Astrocyte (in vitro differentiated cells and primary cell): ENCODE measurements at places on chromosomes 7 and 10. TPM values are rescaled to one million over a fixed set of nuclear protein-coding genes. Genes with fewer than 3 reads are reported as not detected.

GRCh38 chr7:37248396-37248861 is 200.2 kb downstream of the ELMO1 start:
- no peak for DNase-seq

DNA sequence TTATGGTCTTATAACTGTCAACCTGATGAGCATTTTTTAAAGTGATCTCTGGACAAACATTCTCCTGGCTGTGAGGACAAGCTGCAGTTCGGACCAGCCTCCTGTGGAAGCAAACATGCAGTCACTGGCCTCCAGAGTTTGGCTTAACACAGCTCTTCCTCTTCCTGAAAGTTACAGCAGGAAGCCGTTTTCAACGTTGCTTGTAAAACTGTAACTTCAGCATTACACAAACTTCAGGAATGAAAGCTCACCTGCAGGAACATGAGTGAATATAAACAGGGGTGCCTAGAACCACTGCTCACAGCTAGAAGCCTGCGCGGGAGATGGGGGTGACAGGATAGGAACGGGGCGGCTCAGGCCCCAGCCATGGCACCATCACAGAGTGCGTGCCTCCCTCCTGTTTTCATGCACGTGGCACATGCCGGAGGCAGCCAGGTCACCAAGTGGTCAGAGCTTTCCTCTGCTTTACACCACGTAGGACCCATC is 292.9 kb upstream of the PITRM1 start:
- DNase-seq = no peak

- DNase-seq = no peak
These were observed 121.1 kb upstream of the RHOBTB1 start for GRCh38 chr10:61065051-61065450.

- no peak for DNase-seq
These were observed 14.6 kb downstream of the MDFIC start for GRCh38 chr7:114936471-114936870.

DNA sequence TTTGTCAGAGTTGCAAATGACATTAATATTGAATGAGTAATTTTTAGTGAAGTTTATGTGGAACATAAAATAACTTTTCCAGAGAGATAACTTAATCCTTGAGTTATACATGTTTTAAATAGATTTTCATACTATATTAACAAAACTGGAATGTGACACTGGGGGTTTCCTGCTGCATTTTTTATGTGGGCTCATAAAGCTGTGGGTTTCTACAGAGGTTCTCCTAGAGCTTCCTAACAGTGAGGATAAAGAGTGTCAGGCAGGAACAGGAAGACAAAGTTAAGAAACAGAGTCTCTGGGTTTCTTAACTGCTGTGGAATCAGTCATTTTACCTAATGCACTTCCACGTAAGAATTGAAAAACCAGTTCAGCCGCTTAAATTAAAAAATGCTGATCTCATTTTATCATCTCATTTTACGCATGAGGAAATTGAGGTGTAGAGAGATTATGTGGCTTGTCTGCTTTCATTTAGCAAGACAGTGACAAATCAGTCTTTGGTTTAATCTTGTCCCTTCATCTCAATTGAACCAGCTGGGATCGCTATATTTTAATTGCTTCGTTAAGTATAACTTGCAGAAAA is 5.0 kb downstream of the CD36 start:
- DNase-seq = no peak

- DNase-seq = no peak
These were observed 434.8 kb upstream of the NPVF start for GRCh38 chr7:25662841-25663800.

DNA sequence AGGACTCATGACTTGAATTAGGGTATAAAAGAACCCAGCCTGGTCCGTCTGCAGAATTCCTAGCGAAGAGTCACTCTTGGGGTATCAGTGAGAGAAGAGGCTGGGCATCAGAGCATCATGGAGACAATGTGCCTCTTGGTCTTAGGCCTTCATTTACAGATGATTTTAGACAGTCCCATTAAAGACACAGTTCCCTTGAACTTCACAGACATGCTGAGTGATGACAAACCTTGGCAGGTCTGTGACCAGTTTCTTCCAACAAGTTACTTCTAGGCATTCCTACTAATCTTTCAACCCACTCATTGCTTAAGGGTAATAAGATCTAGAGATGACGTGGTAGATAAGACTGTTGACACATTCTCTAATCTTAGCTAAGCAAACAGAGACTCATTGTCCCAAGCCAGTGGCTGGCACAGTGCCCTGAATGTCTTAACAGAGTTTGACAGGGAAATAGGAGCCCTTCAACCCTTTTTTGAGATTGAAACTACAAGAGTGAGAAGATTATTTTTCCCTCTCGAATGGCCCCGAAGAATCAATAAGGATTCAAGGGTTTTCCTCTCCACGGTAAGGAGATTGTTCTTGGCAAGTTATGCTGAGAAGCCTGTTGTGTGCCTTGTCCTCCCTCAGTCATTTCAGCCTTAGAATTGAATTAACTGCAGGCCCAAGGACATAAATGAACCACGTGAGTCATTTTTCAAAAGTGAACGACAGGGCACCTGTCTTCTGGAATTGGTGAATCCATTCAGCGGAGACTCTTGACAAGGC is 281.1 kb downstream of the CCDC3 start:
- peak; percentile 99 for DNase-seq

DNA sequence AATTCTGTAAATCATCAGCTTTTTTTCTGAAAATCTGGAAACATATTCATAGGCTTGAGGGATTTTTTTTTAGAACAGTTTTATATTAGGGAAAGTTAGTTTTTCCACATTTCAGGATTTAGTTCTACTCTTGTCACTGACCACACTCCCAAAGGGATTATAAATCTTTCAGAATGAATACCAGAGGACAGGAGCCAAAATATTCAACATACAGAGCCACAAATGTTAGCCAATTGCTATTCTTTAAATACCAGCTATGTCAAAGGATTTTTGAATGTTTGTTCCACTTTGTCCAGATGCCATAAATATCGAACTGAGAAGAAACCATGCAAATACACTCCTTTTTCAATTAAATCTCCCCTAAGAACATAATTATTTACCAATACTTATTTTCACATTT is 50.7 kb downstream of the ODAD2 start:
- DNase-seq = no peak

DNA sequence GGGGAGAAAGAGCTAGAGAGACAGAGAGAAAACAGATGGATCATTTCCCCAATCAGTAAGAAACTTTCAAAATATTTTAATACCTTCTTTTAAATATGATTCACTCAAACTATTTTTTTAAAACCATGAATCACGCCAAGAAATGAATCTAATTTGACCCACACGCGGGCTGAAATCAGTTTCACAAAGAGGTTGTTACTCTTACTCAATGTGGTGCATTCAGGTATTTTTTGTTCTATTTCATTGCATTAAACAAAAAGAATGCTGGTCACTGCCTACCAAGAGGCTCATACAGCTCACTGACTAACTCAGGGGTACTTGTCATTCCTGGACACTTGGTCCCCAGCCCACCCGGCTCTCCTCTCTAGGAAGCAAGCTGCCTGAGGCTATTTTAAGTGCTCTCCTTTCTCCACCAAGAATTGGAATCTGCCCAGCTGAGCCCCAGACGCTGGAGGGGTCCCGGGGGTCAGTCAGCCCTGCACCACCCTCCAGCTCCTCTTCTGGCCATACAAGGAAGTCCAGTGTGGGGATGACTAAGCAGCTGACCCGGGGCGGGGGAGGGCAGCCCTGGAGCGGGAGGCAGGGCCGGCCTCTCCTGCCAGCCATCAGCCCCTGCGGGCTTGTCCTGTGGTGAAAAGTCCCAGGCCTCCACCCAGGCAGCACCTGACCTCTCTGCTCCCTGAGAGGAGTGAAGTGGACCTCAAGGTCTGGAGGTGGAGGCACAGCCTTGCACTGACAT is 21.7 kb upstream of the PFKP start:
- peak; percentile 89 for DNase-seq

DNA sequence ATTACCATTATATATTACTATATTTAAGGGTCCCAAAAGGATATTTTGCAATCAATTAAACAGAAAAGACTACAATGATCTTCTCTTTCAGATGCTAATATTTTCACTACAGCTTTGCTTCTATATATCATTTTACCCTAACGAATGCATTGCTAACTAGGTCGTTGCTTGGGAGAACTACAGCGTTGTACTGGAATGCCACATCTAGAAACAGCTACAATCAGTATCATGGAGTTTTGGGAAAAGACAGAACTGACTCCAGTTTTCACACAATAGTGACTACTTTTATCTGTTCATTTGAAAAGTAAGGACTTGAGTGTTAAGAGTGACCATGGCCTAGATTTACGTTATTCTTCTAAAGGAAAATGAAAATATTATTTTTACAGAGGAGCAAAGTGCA is 38.5 kb downstream of the LRRN3 start:
- DNase-seq = no peak

DNA sequence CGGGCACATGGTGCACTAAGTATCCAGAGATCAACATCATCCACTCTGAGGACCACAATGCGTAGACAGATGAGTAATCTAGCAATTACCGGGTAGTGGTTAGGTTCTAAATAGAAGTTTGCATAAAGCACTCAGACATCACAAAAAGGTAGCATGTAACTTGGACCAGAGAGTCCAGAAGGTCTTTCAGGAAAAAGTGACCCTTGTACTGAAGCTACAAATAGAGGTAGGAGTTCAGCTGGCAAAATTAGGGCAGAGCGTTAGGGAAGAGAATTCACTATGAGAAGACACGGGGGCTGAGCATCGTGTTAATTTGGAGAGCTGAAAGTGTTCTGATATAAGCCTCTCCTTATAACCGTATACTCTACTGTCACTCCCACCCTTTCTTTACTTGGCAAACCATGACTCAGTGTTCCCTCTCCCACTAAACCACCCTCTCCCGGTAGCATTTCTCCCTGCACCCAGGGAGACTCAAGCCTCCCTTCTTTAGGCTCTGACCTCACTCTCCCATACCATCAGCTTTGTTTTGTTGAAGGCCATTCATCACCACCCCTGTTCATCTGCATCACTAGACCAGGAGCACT is 222.2 kb upstream of the FZD1 start:
- peak; percentile 16 for DNase-seq

GRCh38 chr7:138756591-138757242 is 41.1 kb upstream of the TMEM213 start:
- no peak for DNase-seq

GRCh38 chr10:102542800-102543418 is 39.1 kb downstream of the SUFU start:
- peak; percentile 62 for DNase-seq

GRCh38 chr10:7563368-7563767 is 103.4 kb downstream of the ITIH5 start:
- DNase-seq = peak; percentile 20

GRCh38 chr7:155848691-155849669 is 36.7 kb upstream of the SHH start:
- DNase-seq = no peak

DNA sequence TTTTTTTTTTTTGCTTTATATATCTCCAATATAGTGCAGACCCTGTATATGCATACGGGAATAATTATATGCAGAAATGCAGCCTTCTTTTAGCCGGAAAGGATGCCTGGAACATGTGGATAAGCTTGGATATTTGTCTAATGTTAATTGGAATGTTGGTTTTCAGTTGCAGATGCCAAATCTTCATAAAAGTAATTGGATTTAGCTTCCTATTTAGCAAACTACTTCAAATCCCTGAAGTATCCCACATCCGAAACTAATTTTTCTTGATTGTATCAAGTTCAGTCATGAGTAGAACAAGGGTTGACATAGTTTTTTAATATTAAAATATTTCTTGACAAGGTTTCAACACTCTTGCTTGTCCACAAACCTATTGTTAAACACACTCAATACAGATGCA is 281.7 kb downstream of the BBS9 start:
- DNase-seq = no peak

DNA sequence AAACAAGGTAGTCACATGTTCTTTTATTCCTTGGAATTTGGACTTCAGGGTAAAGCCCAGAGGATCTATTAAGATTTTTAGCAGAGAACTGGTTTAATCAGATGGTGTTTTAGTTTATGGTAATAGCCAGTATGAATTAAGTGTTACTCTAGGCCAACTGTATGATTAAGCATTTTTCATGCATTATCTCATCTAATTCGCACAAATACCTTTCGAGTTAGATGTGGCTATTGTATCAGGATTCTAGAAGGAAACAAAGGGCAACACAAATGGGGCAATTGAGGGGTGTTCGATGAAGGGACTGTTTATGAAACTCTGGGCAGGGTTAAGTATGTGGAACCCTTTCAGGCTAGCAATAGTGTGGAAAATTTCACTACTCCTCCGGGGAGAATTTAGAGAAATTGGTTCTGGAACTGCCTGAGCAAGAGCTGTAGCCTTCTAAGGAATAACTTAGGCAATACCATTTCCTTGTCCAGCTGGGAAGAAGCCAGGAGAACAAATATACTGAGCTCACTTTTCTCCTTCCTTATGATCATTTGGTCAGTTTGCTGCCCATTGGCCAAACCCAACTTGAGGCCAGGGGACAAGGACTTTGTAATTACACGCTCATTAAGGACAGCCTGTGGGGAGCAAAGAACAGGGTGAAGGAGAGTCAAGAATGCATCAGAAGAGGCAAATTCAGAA is 319.0 kb upstream of the FZD1 start:
- peak; percentile 81 for DNase-seq

DNA sequence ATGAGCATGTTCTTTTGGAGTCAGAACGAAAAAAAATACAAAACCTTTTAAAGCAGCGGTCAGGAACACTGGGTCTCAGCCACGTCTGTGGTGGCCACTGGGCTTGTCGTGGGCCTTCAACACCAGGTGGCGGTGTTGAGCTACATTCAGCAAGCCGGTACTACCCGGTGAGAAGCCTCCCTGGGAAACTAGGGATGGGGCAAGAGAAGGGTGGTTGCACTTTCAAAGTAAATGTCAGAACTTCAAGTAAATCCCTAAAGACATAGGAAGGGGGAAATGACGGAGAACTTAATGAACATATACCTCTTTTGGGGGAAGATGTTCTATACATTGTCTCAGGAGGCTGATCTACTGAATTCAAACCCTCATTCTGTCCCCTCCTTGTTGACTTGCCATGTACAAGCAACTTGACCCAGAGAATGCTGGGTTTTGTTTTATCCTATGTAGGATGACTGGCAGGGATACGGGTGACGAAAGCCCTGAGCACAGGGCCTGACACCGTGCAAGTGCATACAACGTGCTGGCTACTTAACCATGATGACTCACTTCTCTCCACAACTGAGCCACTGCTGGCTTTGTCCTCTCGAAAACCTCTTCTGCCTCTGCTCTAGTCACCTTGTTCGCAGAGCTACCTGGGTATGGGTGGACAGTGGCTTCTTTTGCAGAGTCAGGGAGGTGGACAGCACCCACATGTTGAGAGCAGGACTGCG is 49.0 kb upstream of the BAMBI start:
- peak; percentile 76 for DNase-seq

DNA sequence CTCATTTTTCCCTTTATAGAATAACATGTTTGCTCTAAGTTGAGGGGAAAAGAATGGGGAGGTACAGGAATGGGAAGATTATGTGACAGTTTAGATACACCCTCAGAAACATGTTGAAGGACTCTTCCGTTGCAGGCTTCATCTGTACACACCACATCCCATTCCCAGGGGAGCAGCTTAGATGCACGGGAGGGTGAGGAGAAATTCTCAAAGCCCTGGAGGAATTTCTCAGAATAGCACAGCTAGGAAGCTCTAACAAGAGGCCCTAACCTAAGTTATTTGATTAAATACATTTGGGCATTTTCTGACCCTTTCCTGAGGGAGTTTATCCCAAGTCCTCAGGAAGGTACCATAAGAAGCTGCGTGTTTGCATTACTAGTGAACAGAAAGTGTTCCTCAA is 660.2 kb upstream of the IGFBP3 start:
- no peak for DNase-seq

GRCh38 chr7:67614843-67615242 is 618.2 kb downstream of the TYW1 start:
- DNase-seq = no peak

ZNF212 gene
- 8.2 and 8.7 TPM in 2 replicates for total RNA-seq

ITGA8 gene
- not detected in 2 replicates for total RNA-seq

TRPV6 gene
- 0.14 and 0.46 TPM in 2 replicates for total RNA-seq

HMX3 gene
- total RNA-seq = not detected in 2 replicates

MYH16 gene
- total RNA-seq = 0.11 and 0.24 TPM in 2 replicates

FAM200A gene
- total RNA-seq = 4.7 TPM in 2 replicates

OR2A5 gene
- not detected in 2 replicates for total RNA-seq
